ENCODE measurements at places on chromosomes 2 and 18.

DNA sequence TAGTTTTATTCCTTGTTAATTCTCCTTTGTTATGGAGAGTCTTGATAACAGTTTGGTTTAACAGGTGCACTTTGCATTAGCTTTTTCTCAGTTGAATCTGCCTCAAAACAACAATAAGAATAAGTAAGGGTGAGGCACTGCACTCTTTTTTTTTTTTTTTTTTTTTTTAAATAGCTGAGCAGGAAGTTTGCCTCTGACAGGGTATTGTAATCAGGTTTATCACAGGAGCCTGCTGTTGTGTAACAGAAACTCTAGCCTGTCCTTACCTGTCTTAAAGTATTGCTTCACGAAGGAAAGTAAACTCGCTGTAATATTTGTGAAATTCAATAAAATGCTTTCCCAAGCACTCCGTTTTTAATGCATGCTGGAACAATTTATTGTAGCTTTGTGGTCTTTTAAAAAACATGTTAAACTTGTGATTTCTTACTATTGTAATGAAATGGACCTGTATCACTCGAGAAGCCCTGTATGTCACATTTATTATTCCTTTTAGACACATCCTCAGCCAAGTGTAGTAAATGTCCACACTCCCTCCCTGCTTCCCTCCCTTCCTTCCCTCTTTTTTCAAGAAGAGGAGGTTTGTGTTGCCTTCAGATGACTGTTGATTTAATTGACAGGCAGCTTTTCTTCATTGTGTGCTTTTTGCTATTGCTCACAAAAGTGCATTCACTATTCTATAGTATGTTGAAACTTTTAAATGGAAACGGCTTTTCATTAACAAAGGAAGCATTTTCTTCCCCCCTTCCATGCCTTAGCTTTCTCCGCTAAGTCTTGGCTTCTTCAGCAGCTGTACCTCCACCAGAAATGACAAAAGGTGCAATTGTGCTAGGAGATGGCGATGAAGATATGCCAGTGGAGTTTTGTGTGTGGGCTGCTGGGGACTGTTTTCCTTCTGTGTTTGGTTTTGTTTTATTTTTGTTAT, 52.7 kb downstream of the TAF1B start:
- no peak for DNase-seq

DNA sequence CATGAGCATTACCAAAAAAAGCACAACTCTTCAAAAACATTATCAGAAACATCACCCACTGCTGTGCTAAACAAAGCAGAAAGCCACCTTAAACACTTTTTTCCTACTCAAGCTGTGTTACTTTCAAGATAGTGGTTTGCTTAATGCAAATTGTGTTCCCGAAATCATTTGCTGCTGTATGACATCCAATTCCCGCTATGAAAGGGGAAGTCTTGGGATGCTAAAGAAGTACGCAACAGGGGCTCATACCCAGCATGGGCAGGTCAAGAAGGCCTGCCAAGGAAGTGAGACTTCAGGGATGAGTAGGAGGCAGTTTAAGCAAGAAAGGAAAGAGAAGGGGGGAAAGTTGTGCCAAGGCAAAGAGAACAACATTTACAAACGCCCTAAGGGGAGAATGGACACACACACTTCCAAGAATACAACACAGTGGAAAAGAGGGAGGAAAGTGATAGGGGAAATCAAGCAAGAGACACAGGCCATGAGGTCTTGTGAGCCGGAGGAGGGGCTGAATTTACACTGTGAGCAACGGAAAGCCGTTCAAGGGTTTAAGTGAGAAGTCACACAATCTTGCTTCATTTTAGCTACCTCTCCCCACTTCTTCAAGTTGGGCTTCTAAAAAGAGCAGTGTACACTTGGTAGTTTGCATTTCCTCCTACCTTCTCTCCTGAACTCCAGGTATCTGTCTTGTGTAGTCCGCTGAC, 4.0 kb downstream of the PTPN2 start:
- DNase-seq, result no peak

DNA sequence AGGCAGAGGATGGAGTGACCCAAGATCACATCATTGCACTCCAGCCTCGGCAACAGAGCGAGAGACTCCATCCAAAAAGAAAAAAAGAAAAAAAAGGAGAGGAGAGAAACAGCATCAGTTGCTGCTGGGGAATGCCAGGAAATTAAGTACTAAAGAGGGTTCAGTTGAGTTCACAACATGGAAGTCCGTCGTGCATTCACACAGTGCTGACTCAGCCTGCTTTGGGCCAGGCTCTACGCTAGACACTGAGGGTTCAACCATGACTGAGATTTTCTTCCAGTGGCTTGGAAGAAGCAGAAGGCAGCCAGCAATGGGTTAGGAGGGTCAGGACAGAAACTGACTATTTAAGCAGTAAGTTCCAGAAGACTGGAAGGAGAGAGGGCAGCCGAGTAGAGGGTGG, 108.8 kb downstream of the FMNL2 start:
- no peak for DNase-seq

DNA sequence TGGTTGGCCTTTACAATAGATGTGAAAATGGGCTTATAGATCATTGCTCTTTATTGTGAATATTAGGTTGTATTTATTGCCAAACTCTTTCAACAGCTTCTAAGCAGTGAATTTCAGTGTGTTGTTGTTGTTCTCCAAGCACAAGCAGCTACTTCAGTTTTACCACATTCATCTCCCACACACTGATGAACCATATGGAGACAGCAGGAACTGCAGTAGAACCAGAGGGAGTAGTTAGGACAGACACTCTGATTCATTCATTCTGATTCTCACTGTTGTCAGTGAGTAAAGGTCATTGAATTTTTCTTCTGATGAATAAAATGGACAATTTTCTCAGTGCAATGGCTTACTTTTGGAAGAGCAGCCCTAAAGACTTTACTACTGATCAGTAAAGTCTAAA, 40.2 kb downstream of the CCDC74A start:
- DNase-seq, result no peak

DNA sequence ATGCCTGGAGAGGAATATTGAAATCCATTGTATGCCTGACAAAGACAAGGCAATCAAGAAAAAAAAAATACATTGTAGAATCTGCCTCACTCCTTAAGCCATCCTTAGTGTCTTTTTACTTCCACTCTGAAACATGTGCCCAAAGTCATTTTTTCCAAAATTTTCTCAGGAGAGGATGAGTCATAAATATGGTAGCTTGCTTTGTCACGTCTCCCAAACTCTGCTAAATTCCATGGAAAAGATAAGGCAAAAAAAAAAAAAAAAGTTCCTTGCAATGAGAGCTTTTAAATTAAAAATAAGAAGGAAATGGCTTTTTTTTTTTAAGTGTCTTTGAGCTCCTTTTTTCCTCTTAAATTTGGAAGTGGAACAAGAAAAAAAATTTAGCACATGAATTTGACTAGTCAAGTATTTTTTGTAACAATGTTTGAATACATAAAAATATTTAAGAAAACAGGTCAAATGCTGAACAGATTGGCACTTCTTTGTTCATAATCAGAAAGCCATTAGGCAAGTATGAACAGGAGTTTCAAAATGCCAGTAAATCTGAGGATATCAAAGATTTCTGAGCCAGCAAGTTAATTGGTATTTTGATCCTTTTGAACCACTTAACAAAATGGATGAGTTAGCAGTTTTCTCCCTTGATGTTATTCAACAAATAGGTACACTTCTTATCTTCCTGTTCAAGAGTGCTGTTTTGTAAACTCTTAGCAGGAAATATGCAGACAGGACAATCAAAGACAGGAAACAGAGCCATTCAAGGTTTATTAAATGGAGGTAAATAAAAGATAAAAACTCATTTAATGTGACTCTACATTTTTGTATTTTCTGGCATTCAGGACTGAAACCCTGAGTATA, 247.3 kb upstream of the SP5 start:
- DNase-seq, result no peak

DNA sequence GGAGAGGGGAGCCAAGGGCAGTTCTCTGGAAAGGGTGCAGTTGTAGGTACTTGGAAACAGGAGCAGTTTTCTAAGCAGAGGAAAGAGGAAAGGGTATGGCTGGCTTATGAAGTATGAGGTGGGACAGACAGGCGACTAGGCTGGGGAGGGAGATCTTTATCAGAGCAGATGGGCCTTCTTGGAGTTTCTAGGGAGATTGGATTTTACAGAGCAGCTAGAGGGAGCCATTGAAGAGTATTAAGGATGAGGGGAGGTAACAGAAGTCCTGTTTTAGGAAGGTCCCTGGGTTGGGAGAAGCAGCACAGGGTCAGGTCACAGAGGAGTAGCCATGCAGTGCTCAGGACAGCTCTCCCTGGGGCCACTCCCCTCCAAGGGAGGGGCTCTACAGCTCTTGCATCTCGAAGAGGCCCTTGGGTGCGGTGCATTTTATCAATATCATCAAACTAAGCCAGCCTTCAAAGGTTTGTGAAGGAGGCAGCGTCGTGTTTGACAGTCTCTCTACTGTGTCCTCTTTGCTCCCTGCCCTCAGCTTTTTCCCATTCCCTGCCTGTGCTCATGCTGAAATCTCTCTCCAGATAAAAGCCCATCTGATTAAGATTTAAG, 154.3 kb downstream of the SETBP1 start:
- no peak for DNase-seq

Data from stimulated activated CD4-positive, alpha-beta T cell treated with anti-CD3 and anti-CD28 coated beads, Interleukin-1b, Interleukin-23, amount 100 ng/mL, for 1 hour (primary cell).